Fibroblast of skin of scalp (primary cell): ENCODE measurements at places on chromosomes 13 and 19.

DNA sequence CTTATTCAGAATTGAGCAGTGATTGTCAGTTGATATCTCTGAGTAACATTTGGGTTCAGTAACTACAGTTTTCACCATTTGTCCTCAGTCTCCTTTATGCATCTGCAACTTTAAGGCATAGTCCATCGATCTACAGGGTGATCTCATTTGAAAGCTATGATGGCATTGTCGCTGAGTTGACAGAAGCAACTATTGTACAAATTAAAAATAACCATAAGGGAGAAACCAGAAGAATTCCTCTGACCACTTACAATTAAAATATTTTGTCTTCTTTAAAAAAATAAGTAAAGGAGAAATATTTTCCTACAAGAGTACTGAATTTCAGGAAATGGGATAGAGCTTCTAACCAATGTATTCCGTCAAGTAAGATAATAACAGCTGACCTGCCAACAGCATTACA is 30.6 kb downstream of the RAP2A start:
- peak; percentile 66 for DNase-seq

- DNase-seq = no peak
Observed at GRCh38 chr19:47881757-47882156, 4.4 kb downstream of the SULT2A1 start.

- no peak for DNase-seq
Observed at GRCh38 chr13:45434556-45435371, 16.6 kb upstream of the SLC25A30 start.

DNA sequence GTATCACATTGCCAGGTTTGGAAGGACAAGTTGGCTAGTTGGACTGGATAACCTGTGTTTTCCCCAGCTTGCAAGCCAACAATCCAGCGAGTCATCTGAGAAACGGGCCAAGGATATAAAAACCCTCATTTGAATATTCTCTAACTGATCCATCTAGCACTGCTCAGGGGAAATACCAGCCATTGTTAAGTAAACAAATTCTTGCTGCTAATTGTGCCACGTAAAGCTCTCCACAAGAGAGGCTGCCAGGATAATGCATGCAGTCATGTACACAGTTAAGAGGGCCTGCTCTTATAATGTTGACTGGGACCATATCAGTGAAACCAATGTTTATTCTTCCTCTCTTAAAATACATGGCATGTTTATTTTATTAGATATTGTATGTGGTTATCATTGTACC is 663.2 kb upstream of the SGCG start:
- DNase-seq = no peak

DNA sequence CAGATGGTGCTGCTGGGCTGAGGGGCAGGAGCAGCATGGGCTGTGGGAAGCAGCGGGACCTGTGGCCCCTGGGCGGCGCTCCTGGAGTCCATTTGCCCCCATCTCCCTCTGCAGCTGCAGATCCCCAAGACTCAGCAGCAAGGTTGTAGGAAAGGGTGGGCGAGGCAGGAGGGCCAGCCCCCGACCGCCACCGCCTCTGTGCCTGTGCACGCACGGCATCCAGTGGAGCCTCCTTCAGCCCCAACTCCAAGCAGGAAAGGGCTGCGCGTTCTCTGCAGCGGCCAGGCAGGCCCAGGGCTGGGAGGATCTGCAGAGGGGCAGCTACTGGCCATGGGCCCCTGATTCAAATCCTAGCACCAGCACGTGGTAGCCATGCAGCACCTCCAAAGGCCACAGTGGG is 20.8 kb downstream of the DPF1 start:
- DNase-seq = no peak

DNA sequence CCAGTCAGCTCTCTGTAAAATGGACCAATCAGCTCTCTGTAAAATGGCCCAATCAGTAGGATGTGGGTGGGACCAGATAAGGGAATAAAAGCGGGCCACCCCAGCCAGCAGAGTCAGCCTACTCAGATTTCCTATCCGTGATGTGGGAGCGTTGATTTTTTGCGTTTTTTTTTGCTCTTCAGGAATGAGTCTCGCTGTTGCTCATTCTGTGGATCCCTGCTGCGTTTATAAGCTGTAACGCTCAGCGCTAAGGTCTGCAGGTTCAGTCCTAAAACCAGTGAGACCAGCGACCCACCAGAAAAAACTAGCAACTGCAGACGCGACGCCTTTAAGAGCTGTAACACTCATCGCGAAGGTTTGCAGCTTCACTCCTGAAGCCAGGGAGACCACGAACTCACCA is 435.7 kb downstream of the SLITRK6 start:
- DNase-seq = no peak

DNA sequence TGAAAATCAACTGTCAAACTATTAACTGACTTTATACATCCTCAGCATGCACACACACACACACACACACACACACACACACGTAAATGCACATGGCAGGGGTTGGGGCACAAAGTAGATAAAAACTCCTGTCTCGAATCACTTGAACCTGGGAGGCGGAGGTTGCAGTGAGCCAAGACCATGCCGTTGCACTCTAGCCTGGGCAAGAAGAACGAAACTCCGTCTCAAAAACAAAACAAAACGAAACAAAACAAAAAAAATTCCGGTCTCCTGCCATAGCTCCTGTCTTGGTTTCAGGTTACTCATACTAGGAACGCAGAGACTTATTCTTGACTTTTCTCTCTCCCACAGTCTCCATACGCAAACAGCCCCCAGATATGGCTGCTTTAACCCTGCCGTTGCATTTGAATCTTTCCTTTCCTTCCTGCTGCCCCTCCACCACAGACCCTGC is 148.9 kb downstream of the SHISA2 start:
- DNase-seq = no peak

DNA sequence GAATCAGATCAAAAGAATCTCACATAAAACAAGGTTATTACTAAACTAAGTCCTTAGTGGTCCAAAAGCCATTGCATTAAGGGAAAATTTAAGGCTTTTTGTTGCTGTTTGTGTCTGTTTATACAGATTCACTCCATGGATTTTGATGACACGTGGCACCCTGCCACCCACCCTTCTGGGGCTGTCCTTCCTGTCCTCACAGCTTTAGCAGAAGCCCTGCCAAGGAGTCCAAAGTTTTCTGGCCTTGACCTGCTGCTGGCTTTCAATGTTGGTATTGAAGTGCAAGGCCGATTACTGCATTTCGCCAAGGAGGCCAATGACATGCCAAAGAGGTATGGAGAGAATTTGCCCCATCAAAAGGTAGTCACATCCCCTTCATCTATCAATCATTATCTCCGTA is 6.9 kb downstream of the ACOD1 start:
- DNase-seq = no peak

DNA sequence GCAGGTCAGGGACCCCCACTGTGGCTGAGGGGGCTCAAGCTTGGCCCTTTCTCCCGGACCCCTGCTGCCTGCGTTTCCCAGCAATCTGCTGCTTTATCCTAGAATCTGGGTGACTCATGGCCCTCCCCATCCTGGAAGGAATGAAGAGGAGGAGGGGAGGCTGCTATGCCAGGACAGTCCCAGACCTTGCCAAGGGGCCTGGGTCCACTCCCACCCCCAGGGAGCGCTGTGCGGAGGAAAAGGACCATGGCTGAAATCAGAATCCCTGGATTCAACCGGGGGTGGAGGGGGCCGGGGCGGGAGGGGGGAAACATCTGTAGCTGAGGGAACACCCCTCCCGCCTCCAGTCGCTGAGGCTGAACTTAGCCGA is 20.5 kb downstream of the ZNF114 start:
- peak; percentile 77 for DNase-seq

DNA sequence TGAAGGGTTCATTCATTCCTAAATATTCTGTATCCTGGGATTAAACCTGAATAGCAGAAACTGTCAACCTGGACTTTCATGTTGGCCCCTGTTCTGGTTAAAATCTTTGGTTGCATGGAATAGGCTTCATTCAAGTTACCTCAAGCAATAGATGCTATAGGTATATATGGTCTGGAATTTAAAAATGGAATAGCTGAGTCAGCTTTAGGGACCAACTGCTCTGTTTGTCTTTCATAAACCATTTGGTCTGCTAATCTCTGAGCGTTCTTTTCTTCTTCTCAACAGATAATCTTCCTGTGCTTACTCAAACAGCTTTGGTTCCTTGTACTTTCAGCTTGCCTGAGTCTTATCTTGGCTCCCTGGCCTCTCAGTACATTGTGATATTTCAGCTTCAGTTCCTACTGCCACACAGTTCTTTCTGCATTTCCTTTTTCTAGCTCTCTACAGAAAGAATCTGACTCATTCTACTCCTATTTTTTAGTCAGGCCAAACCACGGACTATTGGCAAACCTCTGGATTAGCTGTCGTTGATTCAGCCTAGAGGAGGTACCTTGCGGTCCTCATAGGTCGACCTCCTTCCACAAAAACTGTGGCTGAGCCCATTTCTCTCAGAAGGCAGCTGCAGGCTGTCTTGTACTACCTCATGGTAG is 35.9 kb upstream of the MAB21L1 start:
- DNase-seq = peak; percentile 75

GRCh38 chr19:29098863-29099481 is 114.0 kb downstream of the UQCRFS1 start:
- DNase-seq = peak; percentile 75

DNA sequence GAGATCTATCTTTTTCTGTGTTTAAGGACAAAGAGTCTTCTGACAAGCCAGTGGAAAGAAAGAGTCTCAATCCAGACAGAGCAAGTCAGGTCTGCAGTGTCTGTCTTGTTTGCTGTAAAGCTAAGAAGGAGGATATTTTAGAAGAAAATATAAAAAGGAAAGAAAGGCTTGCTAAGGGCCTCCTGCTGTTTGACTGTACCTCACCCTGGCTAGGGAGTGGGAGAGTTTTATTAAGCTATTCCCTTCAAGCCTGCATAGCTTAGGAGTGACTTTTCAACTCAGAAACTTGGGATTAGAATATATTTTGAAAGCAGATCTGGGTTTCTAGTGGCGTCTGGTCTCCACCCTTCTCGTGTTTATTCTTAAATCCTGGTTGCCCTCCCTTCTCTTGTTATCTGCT is 460.0 kb downstream of the COG6 start:
- DNase-seq = peak; percentile 9

GRCh38 chr19:12872941-12873890 is 8.0 kb downstream of the DNASE2 start:
- DNase-seq = peak; percentile 52

- peak; percentile 44 for DNase-seq
Observed at GRCh38 chr19:33175886-33176669, 18.1 kb upstream of the LRP3 start.

- no peak for DNase-seq
Observed at GRCh38 chr19:1041835-1042685, 2.2 kb downstream of the ABCA7 start.

DNA sequence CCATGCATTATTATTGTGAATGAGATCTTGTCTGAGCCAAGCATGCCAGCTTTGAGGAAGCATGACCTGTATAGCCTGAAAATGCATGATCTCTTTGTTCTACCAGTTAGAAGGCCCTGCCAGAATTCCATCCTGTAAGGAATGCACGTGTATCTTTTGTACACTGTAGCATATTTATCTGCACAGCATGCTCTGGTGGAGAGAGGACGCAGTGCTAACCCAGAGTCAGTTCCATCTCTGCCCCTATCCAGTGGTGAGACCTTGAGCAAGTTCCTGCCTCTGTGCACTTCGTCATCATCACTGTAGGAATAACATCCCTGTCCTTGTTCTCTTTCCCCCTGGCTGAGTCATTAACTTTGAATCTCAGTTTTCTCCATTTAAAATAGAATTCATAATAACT is 233.8 kb downstream of the SLC7A1 start:
- no peak for DNase-seq

- peak; percentile 78 for DNase-seq
Observed at GRCh38 chr13:48783181-48783630, 129.5 kb downstream of the CYSLTR2 start.

DNA sequence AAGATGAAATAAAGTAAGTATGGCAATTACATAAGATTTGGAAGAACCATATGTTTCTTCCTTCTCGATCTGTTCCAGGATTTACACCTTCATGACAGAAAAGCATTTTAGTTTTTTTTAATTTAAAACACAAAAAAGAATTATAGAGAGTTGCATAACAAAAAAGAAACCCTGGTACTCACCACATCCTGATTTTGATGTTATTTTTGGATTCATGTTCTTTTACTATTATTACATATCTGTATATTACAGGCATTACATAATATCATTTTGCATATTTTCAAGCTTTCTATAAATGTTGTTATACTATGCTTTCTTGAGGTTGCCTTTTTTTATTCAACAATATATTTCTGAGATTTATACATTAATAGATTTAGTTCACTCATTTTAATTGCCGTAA is 6.7 kb upstream of the KATNAL1 start:
- no peak for DNase-seq

DNA sequence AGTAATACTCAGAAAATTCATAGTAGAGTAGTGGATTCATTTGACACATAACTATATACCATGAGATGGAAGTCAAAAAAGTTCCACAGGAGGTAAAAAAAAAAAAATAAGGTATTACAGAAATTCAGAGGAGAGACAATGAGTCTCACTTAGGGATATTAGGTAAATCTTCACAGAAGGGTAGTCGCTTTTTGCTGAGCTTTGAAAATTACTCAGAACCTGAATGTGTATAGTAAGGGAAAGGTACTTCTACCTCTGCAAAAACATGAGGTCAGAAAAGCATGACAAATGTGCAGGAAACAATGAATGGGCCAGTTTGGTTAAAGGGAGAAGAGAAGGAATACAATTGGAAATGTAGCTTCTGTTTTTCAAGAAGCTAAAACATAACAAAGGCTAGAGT is 250.6 kb downstream of the ITGBL1 start:
- no peak for DNase-seq

DNA sequence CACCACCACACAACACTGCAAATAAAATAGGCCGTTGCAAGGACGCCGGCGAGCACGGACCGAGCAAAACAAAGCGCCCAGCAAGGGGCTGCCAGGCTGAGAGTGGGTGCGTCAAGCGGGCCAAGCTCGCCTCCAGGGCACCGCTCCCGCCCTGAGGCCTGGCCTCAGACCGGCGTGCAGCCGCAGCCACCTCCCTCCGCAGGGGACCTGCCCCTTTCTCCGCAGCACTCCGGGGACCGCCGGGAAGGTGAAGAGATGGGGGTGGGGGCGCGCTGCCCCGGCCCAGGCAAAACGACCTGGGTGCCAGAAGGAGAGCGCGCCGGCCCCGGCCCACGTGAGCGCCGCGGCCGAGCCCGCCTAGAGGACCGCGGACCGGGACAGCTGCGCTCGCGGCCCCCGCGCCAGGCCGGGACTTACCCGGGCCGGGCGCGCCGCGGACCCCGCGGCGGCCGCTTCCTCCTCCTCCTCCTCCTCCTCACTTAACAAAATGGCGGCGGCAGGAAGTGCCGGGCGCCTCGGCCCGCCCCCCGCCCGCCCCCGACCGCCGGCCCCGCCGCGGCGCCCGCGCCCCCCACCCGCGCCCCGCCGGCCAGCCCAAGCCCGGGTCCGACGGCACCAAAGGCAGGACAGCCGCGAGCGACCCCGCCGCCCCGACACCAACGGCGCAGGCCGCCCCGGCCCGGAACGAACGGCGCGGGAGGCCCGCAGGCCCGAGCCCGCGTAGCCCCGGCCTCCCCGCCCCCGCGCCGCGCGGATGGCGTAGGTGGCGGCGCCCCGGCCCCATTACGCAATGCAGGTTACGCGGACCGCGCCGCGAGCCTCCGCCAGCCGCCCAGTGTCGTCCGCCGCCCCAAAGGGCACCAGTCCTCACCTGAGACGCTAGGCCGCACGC is 674 bp downstream of the BRD4 start:
- peak; percentile 46 for DNase-seq
